Kidney (tissue), 22 donors: ENCODE measurements at places on chromosomes 12 and 14. TPM values are rescaled to one million over a fixed set of nuclear protein-coding genes. Genes with fewer than 3 reads are reported as not detected.
A peak's percentile ranks its signal among the peaks of the same experiment; 100 is the strongest.

Gene PRH2
- not detected for total RNA-seq

Gene SLC4A8
- 2.4 TPM for total RNA-seq

Gene FGF6
- not detected for total RNA-seq

Gene BRMS1L
- total RNA-seq, result 7.3 TPM

Gene SSTR1
- 4.0 TPM for total RNA-seq

Gene C14orf132
- total RNA-seq, result 17.5 TPM

Gene TSPAN19
- total RNA-seq, result 0.66 TPM

Gene FGD6
- total RNA-seq, result 19.8 TPM

Gene MYBPC1
- total RNA-seq, result not detected

Gene NRL
- total RNA-seq, result 4.9 TPM

Gene MANSC1
- total RNA-seq, result 38.7 TPM

DNA sequence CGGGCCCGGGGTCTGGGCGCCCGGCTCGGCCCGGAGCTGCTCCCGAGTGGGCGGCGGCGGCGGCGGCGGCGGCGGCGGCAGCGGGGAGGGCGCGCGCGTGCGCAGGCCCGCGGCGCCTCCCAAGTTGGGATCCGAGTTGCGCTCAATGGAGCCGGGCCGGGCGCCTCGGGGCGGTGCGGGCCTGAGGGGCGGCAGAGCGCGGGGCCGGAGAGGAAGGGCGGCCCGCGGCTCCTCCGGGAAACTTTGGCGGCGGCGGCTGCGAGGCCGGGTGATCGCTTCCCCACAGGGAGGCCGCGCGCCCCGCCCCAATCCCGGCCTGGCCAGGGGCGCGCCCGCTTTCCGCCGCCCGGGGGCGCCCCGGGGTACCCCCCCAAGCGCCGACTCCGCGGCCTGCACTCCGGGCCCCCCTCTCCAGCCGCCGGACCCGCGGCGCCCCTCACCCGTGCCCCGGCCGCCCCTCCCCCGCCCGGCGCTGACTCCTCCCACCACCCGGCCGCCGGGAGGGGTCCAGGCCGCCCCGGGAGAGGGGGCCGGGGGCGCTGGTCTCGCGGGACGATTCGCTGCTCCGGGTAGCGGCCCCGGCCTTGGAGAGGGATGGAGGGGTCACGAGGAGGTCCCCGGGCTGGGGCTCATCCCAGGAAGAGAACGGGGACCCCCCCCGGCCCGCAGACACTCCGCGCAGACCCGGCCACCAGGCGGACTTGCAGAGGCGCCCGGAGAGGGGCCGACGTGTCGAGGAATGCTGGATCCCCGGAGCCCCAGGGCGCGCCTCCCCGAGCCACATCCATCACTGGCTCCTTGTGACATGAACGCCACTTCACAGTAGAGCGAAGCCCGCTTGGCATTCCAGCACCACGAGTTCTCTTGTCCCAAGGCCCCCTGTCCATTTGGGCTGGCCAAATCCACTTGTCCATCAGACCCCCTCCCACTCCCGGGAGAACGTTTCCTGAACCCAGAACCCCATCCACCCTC lies at the start of gene RILPL1:
Gene RILPL1, minus strand, starts transcription at position 48 of the 972 bp plus-strand sequence. CDS start 237 bp downstream, outside the sequence.
- H3K36me3 ChIP-seq, result no peaks in the 10 kb centered on the region
- DNase-seq, result peak; percentile 73
- H3K4me3 ChIP-seq, result peak within 1 kb of the TSS; percentile 75
- no peaks in the 10 kb centered on the region for H3K4me1 ChIP-seq

- H3K27me3 ChIP-seq, result no peaks in the 10 kb centered on the region
- H3K27ac ChIP-seq, result no peak overlapping the region
- H3K36me3 ChIP-seq, result no peaks in the 10 kb centered on the region
- no peak overlapping the region for H3K4me3 ChIP-seq
- DNase-seq, result no peak
- H3K4me1 ChIP-seq, result no peaks in the 10 kb centered on the region
Observed at GRCh38 chr12:29734734-29735133, 49.0 kb downstream of the TMTC1 start.

DNA sequence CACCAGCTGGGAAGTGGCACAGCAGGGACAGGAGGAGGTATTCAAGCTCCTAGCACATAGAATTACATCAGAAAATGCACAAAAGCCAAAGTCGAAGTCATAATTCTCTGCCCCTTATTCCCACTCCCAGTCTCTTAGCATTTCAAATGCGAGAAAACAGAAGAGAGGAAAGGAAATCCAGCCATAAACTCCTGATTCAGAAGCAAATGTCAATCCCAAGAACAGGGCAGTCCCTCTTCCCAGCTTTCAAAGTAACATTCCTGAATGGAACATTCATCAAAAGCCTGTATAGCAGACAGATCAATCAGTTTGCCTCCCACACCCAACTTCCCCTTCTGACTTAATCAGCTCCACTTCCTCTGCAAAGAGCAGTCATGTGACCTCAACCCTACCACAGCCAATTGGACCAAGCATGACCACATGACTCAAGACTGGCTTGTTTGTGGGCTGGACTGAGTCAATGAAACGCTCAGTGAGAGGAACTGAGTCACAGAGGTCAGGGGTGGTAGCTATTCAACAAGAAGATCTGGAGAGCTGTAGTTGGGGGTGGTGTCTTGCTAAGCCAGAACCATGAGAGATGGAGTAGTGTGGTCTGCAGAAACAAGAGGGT lies 41.4 kb upstream of the TUNAR start:
- no peaks in the 10 kb centered on the region for H3K27me3 ChIP-seq
- no peak overlapping the region for H3K4me3 ChIP-seq
- H3K4me1 ChIP-seq, result no peaks in the 10 kb centered on the region

DNA sequence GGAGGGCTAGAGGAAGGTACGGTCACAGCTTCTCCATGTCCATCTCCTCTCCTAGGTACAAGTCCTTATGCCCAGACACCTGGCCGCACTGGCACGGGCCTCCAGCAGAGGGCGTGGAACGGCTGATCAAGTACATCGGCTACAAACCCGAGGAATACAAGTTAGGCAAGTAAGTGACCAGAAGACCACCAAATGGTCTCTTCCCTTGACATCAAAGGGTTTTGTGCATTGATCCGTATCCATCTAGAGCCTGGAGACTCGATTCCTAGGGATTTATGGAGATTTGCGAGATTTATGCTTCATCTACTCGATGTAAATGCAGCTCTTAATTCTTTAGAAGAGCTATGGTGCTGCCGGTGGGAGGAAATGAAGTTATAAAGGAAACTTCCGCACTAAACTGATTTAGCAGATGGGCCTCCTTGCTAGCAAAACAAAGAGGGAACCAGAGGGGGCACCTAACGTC lies 44.2 kb downstream of the KCTD10 start:
- no peak overlapping the region for H3K4me3 ChIP-seq
- DNase-seq, result peak; percentile 88
- no peaks in the 10 kb centered on the region for H3K36me3 ChIP-seq
- no peaks in the 10 kb centered on the region for H3K4me1 ChIP-seq
- no peak overlapping the region for H3K27ac ChIP-seq

- no peak overlapping the region for H3K4me3 ChIP-seq
- no peak for DNase-seq
- no peak overlapping the region for H3K27ac ChIP-seq
- H3K36me3 ChIP-seq, result no peaks in the 10 kb centered on the region
Observed at GRCh38 chr12:8968761-8969160, 19.3 kb upstream of the M6PR start.

- DNase-seq, result no peak
- no peaks in the 10 kb centered on the region for H3K27me3 ChIP-seq
- H3K4me3 ChIP-seq, result no peak overlapping the region
- H3K36me3 ChIP-seq, result no peaks in the 10 kb centered on the region
Observed at GRCh38 chr12:73867147-73867546, 670.5 kb upstream of the ATXN7L3B start.

GRCh38 chr14:71430321-71430677 lies 501.9 kb upstream of the RGS6 start:
- no peaks in the 10 kb centered on the region for H3K36me3 ChIP-seq
- H3K27ac ChIP-seq, result no peak overlapping the region
- H3K4me1 ChIP-seq, result no peaks in the 10 kb centered on the region

GRCh38 chr14:53190938-53191337 lies 37.8 kb upstream of the DDHD1 start:
- no peak overlapping the region for H3K4me3 ChIP-seq
- no peaks in the 10 kb centered on the region for H3K36me3 ChIP-seq
- no peak for DNase-seq
- no peak overlapping the region for H3K27ac ChIP-seq
- no peaks in the 10 kb centered on the region for H3K27me3 ChIP-seq

- H3K27ac ChIP-seq, result no peak overlapping the region
- H3K4me1 ChIP-seq, result peaks cover 3% of the 10 kb centered on the region
- DNase-seq, result no peak
- no peak overlapping the region for H3K4me3 ChIP-seq
- no peaks in the 10 kb centered on the region for H3K27me3 ChIP-seq
Observed at GRCh38 chr14:89184952-89185351, 232.1 kb downstream of the FOXN3 start.

GRCh38 chr12:132141976-132142678 lies 2.0 kb downstream of the DDX51 start:
- H3K4me3 ChIP-seq, result no peak overlapping the region
- no peak for DNase-seq
- no peak overlapping the region for H3K27ac ChIP-seq
- peaks cover 22% of the 10 kb centered on the region for H3K4me1 ChIP-seq
- peaks cover 23% of the 10 kb centered on the region for H3K36me3 ChIP-seq

- no peak for DNase-seq
- H3K36me3 ChIP-seq, result peaks cover 6% of the 10 kb centered on the region
- no peak overlapping the region for H3K27ac ChIP-seq
- no peaks in the 10 kb centered on the region for H3K4me1 ChIP-seq
- no peak overlapping the region for H3K4me3 ChIP-seq
Observed at GRCh38 chr14:92938235-92938875, 15.4 kb downstream of the CHGA start.

GRCh38 chr14:56514663-56515371 lies 64.8 kb upstream of the TMEM260 start:
- DNase-seq, result no peak
- no peaks in the 10 kb centered on the region for H3K4me1 ChIP-seq
- no peaks in the 10 kb centered on the region for H3K36me3 ChIP-seq

DNA sequence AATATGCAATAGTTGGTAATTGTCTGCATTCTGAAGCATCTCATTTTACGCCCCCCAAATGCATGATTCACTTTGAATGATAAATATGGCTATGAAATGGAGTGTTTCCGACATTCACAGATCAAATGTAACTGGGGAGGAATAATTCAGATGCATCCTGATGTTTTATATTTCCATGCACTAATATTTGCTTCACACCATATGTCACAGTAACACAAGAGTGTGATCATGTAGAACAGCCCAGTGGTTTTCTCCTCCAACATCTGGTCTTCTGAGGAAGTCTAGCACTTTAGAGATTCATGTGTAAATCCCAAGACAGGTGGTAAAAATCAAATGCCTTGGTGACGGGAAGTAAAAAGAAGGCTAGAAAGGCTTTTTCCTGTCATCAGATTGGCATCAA lies 273.1 kb downstream of the DIO2 start:
- H3K36me3 ChIP-seq, result no peaks in the 10 kb centered on the region
- no peaks in the 10 kb centered on the region for H3K27me3 ChIP-seq

DNA sequence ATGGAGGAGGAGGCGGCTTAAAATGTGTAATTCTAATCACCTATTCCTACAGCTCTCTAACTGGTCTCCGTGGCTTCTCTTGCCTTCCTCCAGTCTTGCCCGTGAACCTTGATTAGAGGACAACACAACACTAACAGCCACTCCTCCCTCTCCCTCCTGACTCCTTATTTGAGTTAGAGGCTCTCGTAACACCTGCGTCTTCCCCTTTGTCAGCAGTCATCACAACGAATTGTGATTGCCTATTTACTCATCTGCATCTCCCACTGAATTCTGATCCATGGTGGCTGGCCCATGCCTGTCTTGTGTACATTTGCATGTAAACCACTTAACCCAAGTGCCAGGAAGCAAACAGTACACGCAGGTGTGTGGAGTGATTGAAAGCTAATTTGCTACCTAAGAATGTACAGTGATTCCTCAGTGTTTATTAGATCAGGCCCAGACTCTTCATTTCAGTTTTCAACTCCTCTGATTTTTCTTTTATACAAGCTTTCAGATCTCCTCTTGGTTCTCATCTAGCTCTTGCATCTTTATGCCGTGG lies 154.5 kb downstream of the MON2 start:
- H3K27me3 ChIP-seq, result no peaks in the 10 kb centered on the region
- no peaks in the 10 kb centered on the region for H3K36me3 ChIP-seq
- no peak for DNase-seq

GRCh38 chr12:89801284-89801683 lies 92.6 kb upstream of the ATP2B1 start:
- H3K36me3 ChIP-seq, result no peaks in the 10 kb centered on the region
- no peak overlapping the region for H3K4me3 ChIP-seq
- H3K27ac ChIP-seq, result no peak overlapping the region
- no peaks in the 10 kb centered on the region for H3K4me1 ChIP-seq
- no peaks in the 10 kb centered on the region for H3K27me3 ChIP-seq

DNA sequence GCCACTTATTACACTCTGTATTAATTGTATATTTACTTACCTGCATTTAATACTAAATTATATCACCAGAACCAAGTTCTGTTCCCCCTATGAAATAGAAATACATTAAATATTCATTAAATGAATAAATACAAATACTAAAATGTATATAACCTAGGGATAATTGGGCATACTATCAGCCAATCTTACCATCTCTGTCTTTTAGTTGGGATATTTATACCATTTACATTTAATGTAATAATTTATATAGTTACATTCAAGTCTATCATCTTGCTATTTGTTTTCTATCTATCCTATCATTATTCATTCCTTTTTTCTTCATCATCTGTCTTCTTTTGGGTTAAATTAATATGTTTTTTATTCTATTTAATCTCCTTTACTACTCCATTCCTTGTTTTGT lies 4.1 kb upstream of the ADAMTS20 start:
- H3K36me3 ChIP-seq, result no peaks in the 10 kb centered on the region
- no peak overlapping the region for H3K27ac ChIP-seq
- no peak for DNase-seq

- no peaks in the 10 kb centered on the region for H3K36me3 ChIP-seq
- no peaks in the 10 kb centered on the region for H3K27me3 ChIP-seq
- no peak for DNase-seq
- H3K4me3 ChIP-seq, result no peak overlapping the region
- no peak overlapping the region for H3K27ac ChIP-seq
- peaks cover 3% of the 10 kb centered on the region for H3K4me1 ChIP-seq
Observed at GRCh38 chr14:99685151-99685591, 1.1 kb downstream of the CYP46A1 start.

DNA sequence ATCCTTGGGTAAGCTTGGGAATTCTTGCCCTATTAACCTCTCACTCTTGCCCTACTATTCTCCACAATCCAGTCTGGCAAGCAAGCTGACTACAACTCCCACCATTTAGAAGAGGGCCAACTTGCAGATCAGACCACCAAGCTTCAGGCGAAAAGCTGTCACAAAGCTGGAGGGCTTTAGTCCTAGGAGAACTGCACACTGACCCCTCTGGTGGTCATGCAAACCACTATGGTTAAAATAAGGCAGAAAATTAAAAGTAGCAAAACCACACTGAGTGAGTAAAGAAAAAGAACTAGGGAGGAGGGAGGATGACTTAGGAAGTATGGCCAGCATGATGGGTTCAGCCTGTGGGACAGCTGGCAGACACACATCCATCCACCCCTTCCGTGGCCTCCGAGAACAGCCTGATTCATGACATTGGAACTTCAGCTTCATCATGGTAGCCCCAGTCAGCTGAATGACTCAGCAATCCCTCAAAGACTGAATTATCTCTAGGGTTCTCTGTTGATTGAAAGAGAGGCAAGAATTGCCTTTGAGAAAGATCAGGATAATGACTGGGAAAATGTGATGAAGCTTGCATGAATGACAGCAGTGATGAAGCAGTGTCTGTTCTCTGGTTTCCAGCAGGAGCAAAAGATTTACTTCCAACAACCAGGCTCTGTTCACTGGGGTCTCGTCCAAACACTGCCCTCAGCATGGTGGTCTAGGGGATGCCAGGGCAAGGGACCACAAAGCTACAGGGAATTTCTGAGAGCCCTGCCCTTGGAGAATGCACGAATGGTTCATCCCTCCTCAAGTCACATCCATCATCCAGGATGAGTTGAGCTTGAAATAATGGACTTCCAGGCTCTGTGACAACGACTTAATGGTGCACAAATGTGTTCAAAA lies 24.4 kb downstream of the PITPNM2 start:
- no peaks in the 10 kb centered on the region for H3K4me1 ChIP-seq
- no peaks in the 10 kb centered on the region for H3K27me3 ChIP-seq
- no peak for DNase-seq
- H3K36me3 ChIP-seq, result no peaks in the 10 kb centered on the region
- no peak overlapping the region for H3K4me3 ChIP-seq
